Stimulated activated CD4-positive, alpha-beta T cell treated with anti-CD3 and anti-CD28 coated beads, TNF-alpha, amount 100 ng/mL, for 1 hour (primary cell): ENCODE measurements at places on chromosomes 12 and 14.

GRCh38 chr12:49789992-49790391 lies 38.2 kb downstream of the NCKAP5L start:
- no peak for DNase-seq

GRCh38 chr12:75884465-75884985 lies 147.1 kb downstream of the PHLDA1 start:
- no peak for DNase-seq

- DNase-seq: no peak
Measured at GRCh38 chr12:70985850-70986249, 65.3 kb upstream of the PTPRR start.

GRCh38 chr12:90897316-90897715 lies 57.7 kb downstream of the CCER1 start:
- DNase-seq: no peak

- DNase-seq: no peak
Measured at GRCh38 chr12:116325336-116325664, 47.8 kb upstream of the MED13L start.

DNA sequence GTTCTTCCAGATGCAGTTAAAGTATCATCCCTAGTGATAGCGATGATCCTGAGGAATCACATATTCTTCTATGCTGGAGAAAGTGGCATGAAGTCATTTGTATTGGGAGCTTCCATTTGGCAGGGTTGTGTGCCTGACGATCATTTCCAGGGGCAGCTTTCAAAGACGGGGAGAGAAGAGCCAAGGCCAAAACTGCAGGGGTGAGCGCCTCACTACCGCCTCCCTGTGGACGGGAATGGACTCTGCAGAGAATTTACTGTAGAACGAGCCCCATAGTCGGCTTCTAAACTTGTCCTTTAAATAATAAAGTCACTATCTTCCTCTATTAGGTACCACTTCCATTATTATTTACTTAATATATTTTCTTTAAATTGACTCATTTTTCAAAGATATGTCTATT lies 555.9 kb upstream of the TMEM132C start:
- no peak for DNase-seq

DNA sequence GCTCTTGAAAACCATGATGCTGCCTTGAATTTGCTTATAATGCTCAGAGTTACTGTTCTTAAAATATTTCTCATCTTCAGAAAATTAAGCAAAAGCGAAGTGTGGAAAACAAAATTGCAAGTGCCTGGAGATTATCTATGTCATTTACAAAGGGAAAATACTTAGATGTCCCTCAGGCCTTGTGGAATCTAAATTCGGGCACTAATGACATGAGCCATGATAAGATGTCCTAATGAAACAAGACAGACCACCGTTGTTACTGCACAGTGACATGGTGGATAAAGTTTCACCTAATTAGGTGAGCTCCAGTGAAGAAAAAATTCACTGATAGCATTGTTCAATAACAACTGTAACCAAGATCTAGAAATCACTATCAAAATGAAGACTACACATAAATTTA lies 30.4 kb downstream of the PPP1R13B start:
- DNase-seq: no peak
